ENCODE measurements at places on chromosomes 16 and 17. TPM values are rescaled to one million over a fixed set of nuclear protein-coding genes. Genes with fewer than 3 reads are reported as not detected.
A peak's percentile ranks its signal among the peaks of the same experiment; 100 is the strongest.

C17orf78 gene
- not detected for total RNA-seq

DOC2A gene
- 1.0 TPM for total RNA-seq

DNA sequence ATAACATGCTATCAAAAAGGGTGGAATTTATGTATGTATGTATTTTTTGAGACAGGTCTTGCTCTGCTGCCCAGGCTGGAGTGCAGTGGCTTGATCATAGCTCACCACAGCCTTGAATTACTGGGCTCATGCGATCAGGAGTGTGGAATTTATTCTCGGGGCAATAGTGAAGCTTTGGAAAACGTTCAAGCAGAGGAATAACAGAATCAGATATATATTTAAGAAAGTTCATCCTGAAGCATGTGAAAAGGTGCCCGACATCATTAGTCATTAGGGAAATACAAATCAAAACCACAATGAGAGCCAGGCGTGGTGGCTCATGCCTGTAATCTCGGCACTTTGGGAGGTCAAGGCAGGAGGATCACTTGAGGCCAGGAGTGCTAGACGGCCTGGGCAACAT is 7.7 kb upstream of the ITGAE start:
- peak; percentile 13 for ATAC-seq

GRCh38 chr17:80731323-80731722 is 186.7 kb downstream of the RPTOR start:
- ATAC-seq: peak; percentile 74

DNA sequence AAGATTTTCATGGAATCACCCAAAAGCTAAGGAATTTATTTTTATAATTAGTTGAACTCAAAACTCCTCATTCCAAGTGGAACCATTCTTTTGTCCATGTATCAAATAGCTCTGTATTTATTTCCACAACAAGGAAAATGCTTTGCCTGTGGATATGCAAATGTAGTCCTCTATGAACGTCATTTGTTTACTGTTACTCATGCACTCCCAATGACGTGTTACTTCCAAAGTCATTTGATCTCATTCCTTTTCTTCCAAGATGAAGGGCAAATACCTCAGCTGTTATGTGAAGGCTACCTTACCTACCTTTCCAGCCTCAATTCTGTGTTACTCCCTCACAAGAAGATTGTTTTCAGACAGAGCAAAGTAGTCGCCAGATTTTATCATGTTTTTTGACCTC is 83.7 kb downstream of the ITFG1 start:
- ATAC-seq: no peak

Data from activated T-helper 17 cell treated with anti-CD3 and anti-CD28 coated beads, Interleukin-2, amount 50 U/mL, for 72 hours (primary cell).